Hematopoietic multipotent progenitor cell treated with erythropoietin and hydrocortisone succinate and interleukin-3 and kit ligand, for 8 days (in vitro differentiated cells): ENCODE measurements at places on chromosomes 12 and 14.

DNA sequence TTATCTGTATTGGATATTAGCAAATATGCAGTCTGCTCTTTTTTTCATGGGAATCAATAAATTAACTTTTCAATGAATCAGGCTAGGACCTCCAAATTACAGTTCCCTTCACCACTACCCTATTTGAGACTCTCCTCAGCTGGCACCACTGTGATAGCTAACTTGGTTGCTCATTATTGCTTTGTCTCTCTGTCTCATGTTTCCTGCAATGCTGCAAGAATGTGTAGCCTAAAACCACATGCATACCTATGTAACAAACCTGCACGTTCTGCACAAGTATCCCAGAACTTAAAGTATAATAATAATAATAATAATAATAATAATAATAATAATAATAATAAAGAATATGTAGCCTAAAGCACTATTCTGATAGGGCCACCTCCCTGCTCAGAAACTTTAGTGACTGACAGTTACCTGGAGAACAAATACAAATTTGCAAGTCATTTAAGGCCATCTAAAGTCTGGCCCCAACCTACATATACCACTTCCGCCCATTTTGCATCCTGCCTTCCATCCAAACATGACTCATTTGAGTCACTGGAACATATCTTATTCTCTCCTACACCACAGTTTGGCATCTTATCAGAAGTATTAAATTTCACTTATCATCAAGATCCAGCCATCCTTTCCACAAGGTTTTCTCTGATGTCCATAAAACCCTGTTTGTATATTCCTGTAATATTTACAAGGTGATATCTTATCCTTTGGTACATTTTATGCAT, 215.1 kb downstream of the LRRK2 start:
- no peak for DNase-seq

DNA sequence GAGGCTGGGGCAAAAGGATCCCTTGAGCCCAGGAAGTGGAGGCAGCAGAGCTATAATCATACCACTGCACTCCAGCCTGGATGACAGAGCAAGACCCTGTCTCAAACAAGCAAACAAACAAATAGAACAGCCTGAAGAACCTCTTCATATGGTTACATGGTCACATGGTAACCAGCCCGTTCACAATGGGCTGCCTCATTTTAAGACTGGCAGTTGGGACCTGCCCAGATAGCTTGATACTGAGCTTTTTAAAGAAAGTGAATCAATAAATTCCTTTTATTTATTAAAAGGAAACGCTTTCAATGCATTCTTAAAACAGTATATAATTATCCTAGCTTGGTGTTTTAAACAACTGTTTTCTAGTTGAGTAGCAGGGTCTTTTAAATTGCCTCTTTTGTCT, 10.5 kb downstream of the MLXIP start:
- DNase-seq, result peak; percentile 56

GRCh38 chr14:41549282-41549681, 57.4 kb upstream of the LRFN5 start:
- DNase-seq, result no peak

DNA sequence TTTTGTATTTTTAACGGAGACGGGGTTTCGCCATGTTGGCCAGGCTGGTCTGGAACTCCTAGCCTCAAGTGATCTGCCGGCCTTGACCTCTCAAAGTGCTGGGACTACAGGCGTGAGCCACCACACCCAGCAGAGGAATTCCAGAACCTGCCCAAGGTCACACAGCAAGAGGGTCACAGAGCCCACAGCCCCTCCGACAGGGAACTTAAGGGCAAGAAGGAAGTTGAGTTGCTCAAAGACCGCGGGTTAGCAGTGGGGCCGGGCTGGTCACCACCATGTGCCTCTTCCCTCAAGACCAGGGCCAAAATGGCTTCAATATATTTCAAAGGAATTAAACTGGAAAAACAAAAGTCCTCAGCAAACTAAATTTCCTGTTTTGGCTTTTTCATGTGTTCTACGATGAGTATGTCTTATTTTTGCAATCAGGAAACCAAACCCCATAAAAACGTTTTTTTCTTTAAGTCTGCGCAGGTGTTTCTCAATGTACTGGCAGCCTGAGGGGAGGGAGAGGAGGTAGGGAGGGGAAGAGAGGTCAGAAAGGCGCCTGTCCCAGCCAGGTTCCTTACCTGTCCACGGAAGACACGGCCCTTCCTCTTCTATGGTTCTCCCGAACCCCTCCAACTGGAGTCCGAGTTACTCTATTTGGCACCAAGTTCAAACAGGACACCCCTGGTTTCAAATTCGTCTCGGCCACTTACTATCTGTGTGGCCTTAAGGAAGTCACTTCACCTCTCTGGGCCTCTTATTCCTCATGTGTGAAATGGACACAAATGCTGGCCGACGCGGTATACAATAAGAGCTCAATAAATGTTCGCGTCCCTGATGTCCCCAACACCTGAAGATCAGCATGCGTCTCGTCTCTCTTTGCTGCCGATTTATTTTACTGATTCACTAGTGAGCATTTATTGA, 778 bp downstream of the SLC8B1 start:
- DNase-seq, result peak; percentile 38

DNA sequence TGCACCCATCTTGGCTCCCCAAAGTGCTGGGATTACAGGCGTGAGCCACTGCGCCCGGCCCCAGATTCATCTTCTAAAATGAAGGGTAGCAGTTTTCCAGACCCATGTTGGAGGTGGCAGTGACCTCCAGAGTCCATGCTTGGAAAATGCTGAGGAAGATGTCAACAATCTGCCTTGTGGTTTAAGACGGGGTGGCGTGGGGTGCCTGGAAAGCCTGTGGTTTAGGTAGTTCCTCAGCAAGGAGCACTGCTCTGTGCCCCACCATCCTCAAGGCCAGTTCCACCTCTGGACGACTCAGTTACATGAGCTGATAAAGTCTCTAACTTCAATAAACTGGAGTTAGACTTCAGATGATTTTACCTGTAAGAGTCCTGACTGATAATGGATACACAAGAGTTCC, 48.6 kb downstream of the DRAM1 start:
- DNase-seq, result no peak

DNA sequence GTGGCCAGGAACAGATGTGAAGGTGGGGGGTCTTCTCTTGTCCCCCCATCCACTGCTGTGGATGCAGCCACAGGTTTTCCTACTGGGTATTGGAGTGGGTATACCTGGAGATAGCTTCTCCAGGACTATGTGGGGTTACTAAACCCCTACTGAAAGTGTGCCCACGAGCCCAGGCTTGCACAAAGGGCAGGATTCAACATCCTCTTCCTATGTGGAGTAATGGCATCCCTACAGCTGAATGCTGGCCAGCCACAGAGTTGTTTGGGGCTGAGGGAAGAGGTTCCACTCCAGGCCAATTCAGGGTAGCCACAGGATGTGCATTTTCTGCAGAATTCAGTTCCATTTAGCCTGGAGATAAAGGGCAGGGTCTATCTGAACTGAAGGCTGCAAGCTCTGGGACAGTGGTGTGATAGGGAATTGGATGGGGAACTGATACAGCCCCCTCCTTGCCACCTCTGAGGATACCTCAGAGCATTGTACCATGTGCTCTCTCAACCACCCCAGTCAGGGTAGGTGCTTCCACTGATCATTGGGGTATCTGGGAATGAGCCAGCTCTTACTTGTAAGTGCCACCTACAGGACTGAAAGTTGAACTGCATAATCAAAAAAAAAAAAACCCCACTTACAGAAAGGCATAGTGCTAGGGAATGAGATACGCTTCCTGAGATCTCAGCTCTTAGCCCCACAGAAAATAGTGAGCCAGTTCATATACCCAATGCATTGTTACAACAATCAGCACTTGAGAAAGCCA, 187.1 kb downstream of the KITLG start:
- peak; percentile 27 for DNase-seq

- no peak for DNase-seq
Measured at GRCh38 chr12:121227294-121227693, 17.4 kb downstream of the P2RX4 start.

DNA sequence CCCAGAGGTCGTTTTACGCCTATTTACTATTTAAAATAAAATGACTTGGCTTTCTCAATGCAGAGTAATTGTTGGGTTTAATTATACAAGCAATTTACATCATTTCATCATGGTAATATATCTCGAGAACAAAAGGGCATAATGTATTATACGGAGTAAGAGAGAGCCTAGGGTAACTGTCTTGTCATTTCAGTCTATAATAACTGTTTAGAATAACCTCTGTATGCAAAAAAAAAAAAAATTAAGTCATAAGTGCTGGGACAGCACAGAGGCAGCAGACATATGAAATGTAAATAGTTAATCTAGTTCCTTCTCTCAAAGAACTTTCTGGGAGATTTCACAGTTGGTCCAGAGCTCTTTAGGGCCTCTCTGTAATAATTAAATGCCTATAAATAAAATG, 284.9 kb downstream of the TMTC2 start:
- no peak for DNase-seq

GRCh38 chr14:28057359-28058296, 709.0 kb upstream of the FOXG1 start:
- peak; percentile 59 for DNase-seq

DNA sequence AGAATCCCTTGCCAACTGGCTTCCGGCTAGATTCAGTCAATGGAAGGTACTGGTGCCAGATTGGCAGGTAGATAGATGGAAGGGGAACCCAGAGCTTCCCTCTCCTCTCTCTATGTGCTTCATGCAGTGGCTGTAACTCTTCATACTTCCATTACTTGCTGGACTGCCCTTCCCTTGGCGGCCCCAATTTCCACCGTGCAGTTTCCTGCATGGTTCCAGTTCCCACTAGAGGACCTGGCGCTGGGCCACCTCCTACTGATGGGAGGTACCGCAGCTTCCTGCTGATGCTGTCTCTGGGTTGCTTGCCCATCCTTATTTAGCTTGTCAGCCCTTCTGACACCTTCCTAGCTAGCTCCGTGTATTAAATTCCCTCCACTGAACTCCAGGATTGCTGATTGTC, 226.4 kb downstream of the ANO2 start:
- DNase-seq, result no peak

- DNase-seq, result peak; percentile 45
Measured at GRCh38 chr12:53378724-53379388, 1.1 kb upstream of the SP1 start.
